ENCODE measurements at places on chromosomes 1 and 21.

DNA sequence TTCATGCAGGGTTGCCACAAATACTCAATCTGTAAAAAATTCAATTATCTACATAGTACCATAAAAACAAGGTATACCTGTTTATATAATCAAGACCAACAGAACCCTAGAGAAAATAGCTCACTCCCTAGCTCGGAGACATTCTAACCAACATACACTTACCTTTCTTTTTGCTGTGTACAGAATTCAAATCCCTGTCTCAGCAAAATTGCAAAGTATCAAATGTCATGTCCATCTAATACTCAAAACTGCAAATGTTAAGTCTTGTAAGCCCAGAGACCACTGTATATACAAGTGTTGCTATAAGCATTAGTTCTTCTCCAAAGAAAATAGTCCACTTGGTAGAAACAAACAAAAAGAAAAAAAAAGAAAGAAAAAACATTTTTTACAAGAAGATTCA, 16.2 kb upstream of the SELE start:
- DNase-seq: no peak

GRCh38 chr1:178690496-178690895, 34.5 kb upstream of the RALGPS2 start:
- no peak for DNase-seq

DNA sequence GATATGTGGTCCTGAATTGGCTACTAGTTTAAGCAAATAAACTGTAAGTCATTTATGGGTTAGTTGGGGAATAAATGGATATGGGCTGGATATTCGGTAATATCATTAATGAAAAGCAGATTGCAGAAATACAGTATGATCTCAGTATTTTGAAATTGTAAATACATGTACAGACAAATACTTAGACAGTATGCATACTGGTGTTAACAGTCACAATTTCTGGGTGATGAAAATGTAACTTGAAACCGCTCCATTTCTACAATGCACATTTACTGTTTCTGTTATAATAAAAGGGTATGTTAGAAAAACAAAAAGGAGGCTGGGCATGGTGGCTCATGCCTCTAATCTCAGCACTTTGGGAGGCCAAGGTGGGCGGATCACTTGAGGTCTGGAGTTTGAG, 28.0 kb downstream of the BLZF1 start:
- no peak for DNase-seq

DNA sequence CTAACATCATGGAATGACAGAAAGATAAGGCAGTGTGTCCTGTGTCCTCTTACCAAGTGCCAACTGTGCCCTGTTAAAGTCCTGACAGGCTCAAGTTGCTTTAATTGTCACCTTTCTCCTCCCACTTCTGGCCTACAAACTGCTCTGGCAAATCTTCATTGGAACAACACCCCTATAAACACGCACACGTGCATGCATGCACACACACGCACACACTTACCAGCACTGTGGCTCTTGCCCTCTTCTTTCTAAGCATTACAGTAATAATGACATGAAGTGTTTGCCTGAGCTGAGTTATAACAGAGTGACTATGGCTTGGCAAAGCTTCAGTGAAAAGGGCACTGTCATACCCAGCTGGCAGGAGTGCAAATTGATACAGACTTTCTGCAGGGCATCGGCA, 82.3 kb upstream of the SYT6 start:
- no peak for DNase-seq

GRCh38 chr1:221180704-221181368, 301.6 kb downstream of the HLX start:
- no peak for DNase-seq

- no peak for DNase-seq
Measured at GRCh38 chr1:213681788-213682340, 305.9 kb upstream of the PROX1 start.

DNA sequence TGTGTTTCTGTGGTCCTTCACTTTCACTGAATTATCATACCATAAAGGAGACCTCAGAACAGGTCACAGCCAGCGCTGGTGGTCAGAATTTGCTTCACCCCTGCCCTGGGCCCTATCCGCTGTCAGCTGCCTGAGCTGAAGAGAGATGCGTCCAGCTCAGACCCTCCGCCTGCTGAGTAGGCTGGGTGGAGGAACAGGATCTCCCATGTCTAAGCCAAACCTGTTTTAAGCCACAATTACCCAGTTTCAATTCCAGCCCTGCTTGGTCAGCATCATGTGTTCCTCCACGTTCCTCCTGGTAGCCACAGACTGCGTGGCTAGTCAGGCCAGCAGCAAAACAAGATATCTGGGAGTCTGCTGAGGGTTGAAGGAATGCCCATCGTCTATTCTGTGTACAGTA, 13.5 kb upstream of the BGLAP start:
- DNase-seq: no peak

GRCh38 chr21:38273745-38274542, 17.2 kb downstream of the KCNJ15 start:
- DNase-seq: no peak

GRCh38 chr1:110726755-110727154, 52.0 kb upstream of the KCNA3 start:
- DNase-seq: no peak

- DNase-seq: no peak
Measured at GRCh38 chr1:62438163-62438562, 1.3 kb downstream of the USP1 start.

- DNase-seq: no peak
Measured at GRCh38 chr1:95196017-95196416, 38.0 kb upstream of the RWDD3 start.

- DNase-seq: no peak
Measured at GRCh38 chr1:234619071-234619480, 9.1 kb upstream of the IRF2BP2 start.

DNA sequence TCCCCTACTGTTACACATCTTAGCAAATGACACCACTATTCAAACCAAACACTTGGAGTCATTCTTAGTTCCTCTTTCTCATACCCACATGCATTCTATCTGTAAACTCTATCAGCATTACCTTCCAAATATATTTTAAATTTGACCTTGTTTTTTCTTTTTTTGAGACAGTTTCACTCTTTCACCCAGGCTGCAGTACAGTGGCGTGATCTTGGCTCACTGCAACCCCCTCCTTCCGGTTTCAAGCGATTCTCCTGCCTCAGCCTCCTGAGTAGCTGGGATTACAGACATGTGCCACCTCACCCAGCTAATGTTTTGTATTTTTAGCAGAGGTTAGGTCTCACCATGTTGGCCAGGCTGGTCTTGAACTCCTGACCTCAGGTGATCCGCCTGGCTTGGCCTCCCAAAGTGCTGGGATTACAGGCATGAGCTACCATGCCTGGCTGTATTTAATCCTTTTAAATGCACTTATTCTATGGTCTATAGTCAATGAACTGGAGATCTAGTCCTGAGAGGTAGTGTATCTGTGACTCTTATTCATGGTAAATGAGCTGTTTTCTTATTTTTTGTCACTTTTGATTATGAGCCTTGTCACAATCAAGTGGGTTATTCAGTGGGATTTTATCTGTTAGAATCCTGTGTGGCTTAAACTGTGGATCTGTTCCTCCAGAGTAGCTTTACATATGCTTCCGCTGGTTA, 73.1 kb downstream of the GATAD2B start:
- DNase-seq: no peak

DNA sequence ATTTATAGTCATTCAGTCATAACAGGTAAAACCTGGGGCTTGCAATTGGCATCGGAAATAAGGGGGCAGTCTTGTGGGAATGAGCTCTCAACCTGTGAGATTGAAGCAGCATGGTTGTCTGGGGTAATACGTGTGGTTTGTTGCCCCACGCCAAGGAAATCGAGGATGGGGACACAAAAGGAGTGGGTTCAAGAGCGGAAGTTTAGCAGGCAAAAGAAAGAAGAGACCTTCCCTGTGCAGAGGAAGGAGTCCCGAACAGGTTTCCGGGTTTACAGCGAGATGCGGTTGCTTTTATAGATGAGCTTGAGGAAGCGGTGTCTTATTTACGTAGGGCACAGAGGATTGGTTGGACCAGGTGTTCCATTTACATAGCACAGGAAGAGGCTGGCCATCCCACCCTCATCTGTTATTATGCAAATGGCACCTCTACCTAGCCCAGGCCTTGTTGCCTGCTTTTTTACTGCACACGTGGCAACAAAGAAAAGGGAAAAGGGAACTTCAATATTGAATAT, 37.3 kb downstream of the IFNAR1 start:
- DNase-seq: no peak

DNA sequence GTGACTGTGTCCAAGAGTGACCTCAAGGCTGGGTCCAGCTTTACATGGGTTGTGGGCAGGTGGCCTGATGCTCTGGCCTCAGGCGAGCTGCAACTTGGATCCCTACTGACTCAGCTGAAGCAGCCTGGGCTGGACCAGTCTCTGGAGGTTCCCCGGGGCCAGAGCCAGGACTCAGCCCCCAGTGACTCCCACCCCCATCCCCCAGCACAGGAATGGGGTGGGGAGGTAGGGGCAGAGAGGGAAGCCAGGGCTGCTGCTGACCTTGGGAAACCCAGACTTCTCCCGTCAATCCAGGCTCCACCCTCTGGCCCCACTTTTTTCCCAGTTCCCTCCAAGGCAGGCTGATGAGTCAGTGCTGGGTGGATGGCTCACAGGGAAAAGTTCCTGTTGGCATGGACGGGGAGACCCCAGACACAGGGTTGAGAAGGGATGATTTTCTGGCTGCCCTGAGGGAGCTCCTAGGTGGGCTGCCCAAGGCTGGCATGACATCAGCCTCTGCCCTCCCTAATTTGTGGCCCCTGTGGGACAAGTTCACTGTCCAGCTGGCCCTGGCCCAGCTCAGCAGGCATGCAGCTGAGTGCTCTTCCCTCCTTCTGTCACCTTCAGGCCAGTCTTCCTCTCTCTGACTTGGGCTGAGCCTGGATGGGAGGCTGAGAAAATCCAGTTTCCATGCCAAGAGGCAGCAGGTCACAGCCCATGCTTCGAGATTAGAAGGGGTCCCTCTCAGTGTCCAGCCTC, 2.2 kb downstream of the ZC3H12A start:
- DNase-seq: no peak

DNA sequence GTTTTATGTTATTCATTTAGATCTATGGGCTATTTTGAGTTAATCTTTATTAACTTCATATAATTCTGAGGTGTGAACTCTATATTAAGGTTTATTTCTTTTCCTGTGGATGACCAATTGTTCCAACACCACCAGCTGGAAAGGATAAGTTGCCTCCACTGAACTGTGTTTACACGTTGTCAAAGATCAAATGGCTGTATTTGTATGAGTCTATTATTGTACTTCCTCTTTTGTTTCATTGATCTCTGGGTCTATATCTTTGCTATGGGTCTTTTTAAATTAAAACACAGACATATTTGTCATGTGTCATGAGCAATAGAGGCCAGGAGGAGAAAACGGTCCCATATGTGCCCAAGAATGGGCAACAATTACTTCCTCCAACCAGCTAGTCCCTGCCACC, 5.2 kb upstream of the MAB21L3 start:
- DNase-seq: no peak

DNA sequence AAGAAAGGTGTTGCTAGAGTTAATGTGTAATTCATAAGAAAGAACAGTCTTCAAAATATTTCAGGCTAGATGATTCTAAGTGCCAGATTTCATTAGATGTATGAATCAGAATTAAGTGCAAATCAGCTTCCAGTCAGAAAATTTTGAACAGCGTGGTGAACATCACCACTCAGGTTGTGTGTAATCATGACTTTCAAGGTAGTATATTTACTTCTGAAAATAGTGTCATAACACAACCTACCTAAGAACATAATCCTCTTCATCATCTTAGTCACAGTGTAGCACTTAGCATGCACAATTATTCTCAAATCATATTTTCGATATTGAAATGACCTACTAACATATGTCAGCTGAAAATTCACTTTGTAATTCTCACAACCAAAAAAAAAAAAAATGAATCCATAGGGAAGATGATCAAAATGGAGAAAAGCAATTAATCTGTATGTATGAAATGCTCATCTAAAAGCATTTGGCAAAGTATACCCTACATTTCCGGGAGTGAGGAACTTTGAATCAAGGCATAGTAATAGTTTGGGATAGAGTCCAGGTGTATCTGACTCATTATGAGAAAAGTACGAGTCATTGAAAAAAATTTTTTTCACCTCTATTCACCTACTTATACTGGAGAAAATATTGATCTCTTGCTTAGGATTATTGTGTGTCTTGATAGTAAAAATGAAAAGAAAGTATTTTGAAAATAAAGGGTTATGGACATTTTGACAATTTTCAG, 221.8 kb upstream of the CHRM3 start:
- DNase-seq: no peak

DNA sequence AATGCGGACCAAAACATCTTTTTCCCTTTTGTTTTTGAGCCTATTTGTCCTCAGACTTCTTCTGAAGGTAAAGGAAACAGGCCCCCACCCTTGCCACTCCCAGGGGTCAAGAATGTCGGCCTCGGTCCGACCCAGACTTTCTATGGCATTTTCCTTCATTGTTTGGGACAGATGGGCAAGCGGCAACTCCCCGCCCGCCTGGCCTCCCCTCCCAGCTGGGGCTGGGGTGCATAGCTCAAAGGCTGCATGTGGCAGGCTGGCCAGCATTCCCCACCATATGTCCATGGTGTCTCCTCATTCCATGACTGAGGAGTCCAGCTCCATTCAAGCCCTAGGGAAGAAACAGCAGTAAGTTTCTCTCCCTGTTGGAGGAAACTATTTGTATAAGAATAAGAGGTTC, 29.4 kb upstream of the TSPEAR start:
- DNase-seq: no peak

DNA sequence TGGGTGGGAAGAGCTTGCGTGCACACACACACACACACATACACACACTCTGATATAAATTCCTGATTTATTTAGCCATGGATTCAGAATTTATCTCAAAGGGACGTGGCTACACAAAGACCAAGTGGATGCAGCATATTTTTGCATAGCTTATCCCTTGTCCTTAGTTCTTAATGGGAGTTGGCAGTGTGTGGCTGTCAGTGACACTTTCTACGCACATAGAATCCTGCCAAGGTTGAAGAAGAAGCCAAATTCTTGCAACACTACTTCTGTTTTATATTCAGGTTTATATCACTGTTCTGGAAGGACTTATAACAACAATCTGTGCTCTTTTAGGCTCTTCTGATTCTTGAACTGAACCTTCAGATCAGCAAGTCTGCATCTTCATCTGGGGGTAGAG, 292.7 kb downstream of the CAMTA1 start:
- DNase-seq: no peak

- DNase-seq: no peak
Measured at GRCh38 chr1:21904704-21905520, 32.2 kb downstream of the HSPG2 start.

DNA sequence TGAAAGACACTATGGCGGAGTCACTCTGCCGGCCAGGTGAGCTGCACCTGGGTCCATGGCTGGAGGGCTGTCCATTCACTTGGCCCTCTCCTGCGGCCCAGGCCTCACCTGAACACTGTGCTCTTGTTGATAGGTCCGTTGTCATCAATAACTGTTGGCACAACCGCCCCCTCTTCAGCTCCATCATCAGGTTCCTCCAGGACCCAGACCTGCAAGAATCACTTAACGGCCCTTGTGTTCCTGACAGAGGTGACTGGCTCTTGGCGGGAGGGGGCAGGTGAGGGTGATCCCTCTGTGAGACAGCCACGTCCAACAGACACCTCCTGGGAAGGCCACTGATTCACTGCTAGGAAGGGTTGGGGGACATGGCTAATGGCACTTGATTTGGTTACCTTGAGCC, 54.9 kb downstream of the INAVA start:
- no peak for DNase-seq

All from activated CD4-positive, CD25-positive, alpha-beta regulatory T cell (primary cell).